Activated naive CD4-positive, alpha-beta T cell treated with anti-CD3 and anti-CD28 coated beads for 36 hours (primary cell): ENCODE measurements at places on chromosomes 2 and 18. TPM values are rescaled to one million over a fixed set of nuclear protein-coding genes. Genes with fewer than 3 reads are reported as not detected.

DNA sequence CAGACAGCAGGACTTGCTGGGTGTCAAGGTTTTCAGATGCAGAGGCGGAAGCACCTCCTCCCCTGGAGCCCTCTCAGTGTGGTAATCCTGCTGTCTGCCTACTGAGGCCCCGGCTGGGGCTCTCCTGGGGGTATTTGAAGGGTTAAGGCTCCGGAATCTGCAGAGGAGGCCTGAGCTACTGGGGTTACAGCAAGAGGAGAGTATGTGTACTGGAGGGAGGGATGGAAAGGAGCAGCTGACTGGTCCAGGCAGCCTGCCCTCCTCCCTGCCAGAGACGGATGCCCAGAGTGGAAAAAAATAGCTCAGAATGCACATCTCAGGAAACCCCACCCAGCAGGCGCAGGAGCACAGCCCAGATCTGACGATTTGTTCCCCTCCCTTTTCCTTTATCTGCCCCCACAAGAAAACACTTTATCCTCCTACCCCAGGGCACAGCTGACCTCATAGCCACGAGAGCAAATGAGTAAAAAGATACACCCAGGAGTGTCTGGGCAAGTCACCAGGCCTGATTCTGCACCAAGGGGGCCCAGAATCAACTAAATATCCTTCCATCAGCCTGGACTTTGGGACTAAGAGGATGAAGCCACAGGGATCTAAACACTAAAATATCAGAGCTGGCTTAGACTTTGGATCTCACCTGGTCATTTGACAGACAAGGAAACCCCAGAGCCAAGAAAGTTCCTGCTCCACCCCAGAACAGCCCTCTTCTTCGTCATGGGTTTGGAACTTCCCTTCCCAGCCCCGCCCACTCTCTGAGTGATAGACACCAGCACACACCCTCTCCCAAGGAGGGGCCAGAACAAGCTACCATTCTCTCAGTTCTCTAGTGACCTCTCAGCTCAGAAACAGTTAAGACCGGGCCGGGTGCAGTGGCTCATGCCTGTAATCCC lies 5.5 kb downstream of the TMBIM1 start:
- peak; percentile 95 for DNase-seq

DNA sequence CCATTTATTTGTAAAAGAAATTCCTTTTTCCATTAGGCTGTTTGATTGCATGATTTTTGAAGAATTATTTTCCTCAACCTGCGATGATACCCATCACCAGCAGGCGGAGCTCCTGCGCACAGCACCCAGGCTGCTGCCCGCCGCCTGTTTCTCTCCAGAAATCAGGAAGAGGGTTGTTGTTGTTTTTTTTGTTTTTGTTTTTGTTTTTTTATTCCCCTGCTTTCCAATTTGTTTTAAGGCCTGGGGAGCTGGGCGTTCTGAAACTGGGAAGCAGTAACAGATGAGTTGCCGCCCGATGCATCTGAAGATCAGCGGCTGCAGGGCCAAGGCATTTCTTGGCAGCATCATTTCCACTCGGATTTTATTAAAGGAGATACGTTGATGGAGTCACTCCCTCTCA lies 132.1 kb downstream of the MBP start:
- DNase-seq = peak; percentile 60

- DNase-seq = no peak
Observed at GRCh38 chr18:10285283-10285640, 169.2 kb upstream of the APCDD1 start.

The LYPD6B gene
- total RNA-seq = not detected

DNA sequence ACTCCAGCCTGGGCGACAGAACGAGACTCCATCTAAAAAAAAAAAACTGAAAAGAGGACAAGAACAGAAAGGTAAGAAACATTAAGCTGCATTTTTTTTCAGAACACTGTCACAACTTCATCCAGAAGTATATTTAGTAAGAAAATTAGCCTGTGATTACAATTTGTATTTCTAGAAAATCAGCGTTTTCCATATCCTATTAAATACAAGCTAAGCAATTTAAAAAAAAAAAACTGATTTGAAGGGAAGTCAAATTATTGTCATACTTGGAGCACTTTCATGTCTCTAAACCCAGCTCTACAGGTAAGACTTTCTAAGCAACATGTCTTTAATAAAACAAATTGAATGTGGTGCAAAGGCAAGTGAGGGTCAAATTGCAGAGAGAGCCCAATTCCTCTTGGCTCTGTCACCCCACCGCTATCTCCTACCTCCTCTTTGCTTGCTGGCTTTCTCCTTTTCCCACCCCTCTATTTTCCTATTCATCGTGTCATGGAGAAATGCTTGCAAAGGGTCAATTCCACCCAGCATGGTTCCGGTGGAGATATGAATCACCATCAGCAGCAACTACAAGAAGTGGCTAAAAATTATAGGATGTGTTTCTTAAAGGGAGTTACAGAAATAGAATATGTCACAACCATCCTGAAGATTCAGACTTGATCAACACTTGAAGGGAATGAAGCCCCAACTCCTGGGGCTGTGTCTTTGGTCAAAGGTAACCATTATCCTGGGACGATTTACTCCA lies 68.4 kb upstream of the BCL11A start:
- DNase-seq = no peak

- no peak for DNase-seq
Observed at GRCh38 chr2:10193851-10194820, 71.6 kb downstream of the RRM2 start.

DNA sequence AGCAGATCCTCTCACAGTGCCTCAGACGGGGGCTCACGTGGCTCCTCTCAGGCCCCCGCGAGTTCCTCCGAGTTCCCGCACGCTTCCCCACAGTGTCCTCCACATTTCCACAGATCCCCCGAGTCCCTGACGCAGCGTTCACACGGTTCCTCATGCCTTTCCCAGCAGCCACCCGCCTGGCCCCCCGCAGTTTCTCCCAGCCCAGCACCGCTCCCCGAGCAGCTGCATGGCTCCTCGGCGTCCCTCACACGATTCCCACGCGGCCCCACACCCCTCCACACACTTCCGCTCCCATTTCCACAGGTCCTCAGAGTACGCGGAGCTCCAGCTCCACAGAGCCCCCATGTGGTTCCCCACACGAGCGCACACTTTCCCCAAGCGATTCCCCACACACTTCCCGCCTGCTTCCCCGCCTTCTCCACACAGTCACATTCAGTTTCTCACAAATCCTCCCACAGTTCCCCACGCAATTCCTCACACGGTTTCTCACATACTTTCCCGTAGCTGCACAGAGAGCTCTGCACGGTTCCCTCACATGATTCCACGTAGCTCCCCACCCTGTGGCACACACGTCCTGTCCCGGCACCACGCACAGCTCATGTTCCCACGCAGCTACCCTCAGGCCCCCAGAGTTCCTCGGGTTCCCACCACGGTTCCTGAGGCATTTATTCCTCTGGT lies 39.9 kb downstream of the KIF1A start:
- no peak for DNase-seq

- DNase-seq = no peak
Observed at GRCh38 chr2:59968441-59968840, 585.0 kb downstream of the BCL11A start.

The REG1B gene
- not detected for total RNA-seq

GRCh38 chr2:74767618-74768017 lies 66.3 kb upstream of the HK2 start:
- DNase-seq = no peak

The ANKRD53 gene
- not detected for total RNA-seq

GRCh38 chr18:41999751-42000150 lies 44.7 kb downstream of the PIK3C3 start:
- no peak for DNase-seq

- peak; percentile 52 for DNase-seq
Observed at GRCh38 chr2:3738454-3738853, 35.1 kb downstream of the DCDC2C start.

- DNase-seq = no peak
Observed at GRCh38 chr18:7812431-7813063, 245.4 kb downstream of the PTPRM start.

GRCh38 chr2:119119076-119119785 lies 39.3 kb downstream of the C1QL2 start:
- no peak for DNase-seq

GRCh38 chr2:234061624-234062257 lies 11.2 kb downstream of the SPP2 start:
- no peak for DNase-seq

- no peak for DNase-seq
Observed at GRCh38 chr2:66435549-66435875, 587 bp downstream of the MEIS1 start.

GRCh38 chr2:238104691-238105371 lies 4.7 kb downstream of the ESPNL start:
- no peak for DNase-seq

DNA sequence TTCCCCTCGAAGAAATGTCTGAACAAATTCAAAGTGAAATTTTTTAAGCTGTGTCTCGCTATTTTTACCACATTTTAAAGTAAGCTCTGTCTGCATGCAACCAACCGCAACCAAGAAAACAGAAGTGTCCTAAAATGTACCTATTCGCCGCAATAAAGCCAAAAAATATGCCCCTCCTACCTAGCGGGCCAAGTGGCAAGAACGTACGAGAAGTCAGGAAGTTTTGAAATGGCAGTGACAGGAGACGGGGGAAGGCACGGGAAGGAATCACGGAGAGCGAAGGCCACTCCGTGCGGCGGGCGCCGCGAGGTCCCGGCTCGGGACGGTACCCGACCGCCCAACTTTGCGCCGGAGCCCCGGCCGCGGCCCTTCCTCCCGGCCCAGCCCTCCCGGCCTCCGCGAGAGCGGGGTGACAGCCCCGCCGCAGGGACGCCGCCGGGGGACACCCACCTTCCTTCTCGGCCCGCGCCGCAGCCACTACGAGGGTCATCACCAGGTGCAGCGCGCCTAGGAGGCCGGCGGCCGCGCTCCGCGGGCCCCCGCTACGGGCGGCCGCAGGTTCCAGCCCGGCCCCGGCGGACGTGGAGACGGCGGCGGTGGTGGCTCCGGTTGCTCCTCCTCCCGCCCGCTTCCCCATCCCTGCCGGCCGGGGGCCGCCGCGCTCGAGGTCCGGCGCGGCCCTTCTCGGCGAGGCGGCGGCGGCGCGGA lies 568 bp downstream of the TMEM131 start:
- peak; percentile 52 for DNase-seq

DNA sequence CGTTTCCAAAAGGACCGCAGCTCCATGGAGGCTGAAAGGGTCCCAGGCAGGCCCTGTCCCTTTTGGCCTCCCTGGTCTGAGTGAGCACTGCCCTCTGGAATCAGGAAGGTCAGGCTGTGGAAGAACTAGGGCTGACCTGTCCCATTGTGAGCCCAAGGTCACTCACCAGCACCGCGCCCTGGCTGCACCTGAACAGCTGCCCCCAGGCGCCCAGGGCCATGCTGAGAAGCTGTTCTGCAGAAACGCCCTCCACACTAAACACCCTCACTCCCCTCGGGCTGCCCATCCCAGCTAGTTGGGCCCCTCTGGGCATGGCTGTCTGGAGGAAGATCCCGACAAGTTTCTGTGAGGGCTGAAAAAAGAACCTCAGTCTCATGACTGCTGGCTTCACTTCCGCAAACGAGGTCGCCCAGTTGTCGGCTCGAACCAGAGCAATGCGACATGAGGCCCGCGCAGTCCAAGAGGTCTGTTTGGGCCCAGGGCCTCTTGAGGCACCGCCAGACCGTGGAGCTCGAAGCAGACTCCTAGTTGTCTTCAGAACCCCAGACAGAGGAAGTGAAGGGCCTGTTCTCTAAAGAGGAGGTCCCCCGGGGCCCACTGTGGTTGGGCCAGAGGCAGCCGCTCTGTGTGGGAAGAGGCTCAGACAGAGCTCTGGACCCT lies 64.4 kb downstream of the INPP5D start:
- DNase-seq = no peak

The MEIS1 gene
- not detected for total RNA-seq

DNA sequence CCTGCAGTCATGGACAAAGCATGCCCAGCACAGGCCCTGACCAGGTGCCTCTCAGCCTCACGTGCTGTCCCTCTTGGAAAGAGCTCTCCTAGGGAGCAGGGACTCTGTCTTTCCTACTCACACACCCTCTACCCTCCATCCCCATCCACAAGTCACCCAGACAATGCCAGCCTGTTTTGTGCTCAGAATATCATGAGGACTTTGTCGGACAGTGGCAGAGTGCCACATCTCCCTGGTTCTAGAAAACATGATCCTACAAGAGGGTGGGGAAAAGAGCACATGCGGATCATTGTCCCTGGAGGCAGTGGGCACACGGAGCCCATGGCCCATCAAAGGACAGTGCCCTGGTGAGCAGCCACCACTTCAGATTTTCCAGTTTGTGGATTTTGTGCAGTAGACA lies 3.7 kb upstream of the MAL start:
- no peak for DNase-seq

The SERPINB13 gene
- not detected for total RNA-seq

DNA sequence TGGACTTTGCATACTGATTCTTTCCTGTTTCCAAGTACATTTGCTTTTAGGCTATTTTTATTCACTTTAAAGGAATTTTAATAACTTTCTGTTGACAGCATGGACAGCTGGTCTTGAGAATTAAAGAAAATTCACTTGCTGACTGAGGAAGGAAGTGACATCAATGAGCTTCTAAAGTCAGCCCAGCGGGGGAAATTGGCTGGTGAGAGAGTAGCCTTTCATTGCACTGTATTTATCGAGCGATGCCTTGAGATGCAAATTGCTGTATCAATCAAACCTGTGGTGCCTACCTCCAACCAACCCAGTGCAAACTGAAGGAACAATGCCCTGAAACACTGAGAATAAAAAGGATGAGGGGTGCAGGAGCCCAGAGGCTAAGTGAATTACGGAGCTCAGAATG lies 91.4 kb upstream of the AQP4 start:
- DNase-seq = no peak

DNA sequence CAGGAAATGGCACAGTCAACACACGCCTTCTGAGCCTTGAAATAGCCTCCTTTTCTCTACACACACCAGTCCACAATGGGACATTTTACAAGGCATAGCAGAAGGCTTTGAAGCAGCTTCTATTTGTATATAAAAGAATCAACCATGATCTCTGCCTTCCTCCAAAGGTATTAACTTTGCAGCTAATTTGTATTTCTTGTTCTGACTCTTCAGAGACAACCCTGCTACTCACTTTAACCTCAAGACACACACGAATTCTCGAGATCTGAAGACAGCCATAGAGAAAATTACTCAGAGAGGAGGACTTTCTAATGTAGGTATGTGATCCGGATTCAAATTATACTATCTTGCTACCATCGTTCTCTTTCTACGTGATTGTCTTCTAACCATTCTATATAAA lies 104.6 kb downstream of the VIT start:
- DNase-seq = no peak

DNA sequence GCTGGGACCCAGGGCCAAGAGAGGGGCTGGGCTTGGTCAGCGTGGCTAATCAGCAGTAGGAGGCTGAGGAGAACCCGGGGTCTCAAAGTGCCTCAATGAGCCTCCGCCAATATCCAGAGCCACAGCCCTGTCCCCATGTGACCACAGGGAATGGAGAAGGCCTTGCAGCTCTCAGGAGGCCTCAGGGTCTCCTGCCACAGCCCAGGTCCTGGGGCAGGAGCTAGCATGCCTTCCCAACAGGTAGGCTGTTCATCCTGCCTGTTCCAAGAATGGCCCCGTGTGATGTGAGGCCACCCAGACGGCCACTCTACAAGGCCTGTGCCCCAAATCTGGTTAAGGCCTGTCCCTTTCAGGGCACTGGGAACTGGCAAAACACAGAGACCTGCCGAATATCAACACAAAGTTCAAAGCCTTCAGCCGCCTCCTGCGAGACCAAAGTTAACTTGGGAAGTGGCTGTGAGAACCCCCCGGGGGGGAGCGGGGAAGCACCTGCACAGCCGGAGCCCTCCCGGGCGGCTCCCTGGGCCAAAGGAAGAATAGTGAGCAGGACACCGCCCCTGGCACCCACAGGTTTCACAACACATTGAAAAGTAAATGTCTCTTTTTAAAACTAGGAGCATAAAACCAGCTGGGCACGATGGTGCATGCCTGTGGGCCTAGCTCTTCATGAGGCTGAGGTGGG lies 4.5 kb upstream of the LIMS2 start:
- DNase-seq = no peak

The EPAS1 gene
- total RNA-seq = 2.1 TPM
